ENCODE measurements at places on chromosomes 4 and X.

GRCh38 chr4:82903737-82904136, 3.2 kb downstream of the THAP9 start:
- peaks cover 3% of the 10 kb centered on the region for H3K36me3 ChIP-seq
- peak overlapping the region; percentile 38 for H3K4me3 ChIP-seq
- H3K27me3 ChIP-seq = no peaks in the 10 kb centered on the region
- H3K4me1 ChIP-seq = no peaks in the 10 kb centered on the region

GRCh38 chr4:114879916-114880669, 233.3 kb downstream of the NDST4 start:
- H3K27me3 ChIP-seq = no peaks in the 10 kb centered on the region
- H3K4me3 ChIP-seq = no peak overlapping the region
- no peaks in the 10 kb centered on the region for H3K36me3 ChIP-seq
- no peak for DNase-seq
- H3K27ac ChIP-seq = no peak overlapping the region

DNA sequence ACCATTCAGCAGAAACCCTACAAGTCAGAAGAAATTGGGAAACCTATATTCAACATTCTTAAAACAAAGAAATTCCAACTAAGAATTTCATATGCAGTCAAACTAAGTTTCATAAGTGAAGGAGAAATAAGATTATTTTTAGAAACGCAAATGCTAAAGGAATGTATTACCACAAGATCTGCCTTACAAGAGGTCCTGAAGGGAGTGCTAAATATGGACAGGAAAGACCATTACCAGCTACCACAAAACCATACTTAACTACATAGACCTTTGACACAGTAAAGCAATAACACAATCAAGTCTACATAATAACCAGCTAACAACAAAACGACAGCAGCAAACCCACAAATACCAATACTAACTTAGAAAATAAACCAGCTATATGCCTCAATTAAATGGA, 169.3 kb upstream of the FGF16 start:
- H3K4me1 ChIP-seq = no peaks in the 10 kb centered on the region
- H3K27me3 ChIP-seq = no peaks in the 10 kb centered on the region
- no peak overlapping the region for H3K4me3 ChIP-seq
- no peak overlapping the region for H3K27ac ChIP-seq
- DNase-seq = no peak

GRCh38 chr4:142809559-142809958, 36.5 kb downstream of the INPP4B start:
- H3K27me3 ChIP-seq = no peaks in the 10 kb centered on the region
- no peaks in the 10 kb centered on the region for H3K4me1 ChIP-seq
- H3K4me3 ChIP-seq = no peak overlapping the region
- no peaks in the 10 kb centered on the region for H3K36me3 ChIP-seq
- no peak overlapping the region for H3K27ac ChIP-seq

DNA sequence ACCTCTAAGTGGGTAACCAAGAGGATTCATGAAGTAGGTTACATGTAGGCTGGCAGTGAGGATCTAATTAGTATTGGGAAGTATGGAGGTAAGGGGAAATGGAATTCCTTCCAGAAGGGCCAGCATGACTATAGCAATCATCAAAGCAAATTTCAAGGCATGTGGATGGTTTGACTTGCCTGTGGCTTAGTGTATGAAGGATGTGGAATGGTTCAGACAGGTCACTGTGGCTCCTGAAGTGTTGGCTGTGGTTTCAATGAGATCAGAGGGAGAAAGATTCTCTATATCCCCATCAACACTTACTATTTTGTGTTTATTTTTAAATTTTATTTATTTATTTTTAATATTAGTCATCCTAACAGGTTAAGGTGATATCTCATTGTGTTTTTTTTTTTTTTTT, 121.6 kb upstream of the TBC1D9 start:
- H3K36me3 ChIP-seq = peaks cover 15% of the 10 kb centered on the region
- no peak overlapping the region for H3K4me3 ChIP-seq
- no peaks in the 10 kb centered on the region for H3K27me3 ChIP-seq
- no peak overlapping the region for H3K27ac ChIP-seq
- no peak for DNase-seq
- peaks cover 19% of the 10 kb centered on the region for H3K4me1 ChIP-seq

DNA sequence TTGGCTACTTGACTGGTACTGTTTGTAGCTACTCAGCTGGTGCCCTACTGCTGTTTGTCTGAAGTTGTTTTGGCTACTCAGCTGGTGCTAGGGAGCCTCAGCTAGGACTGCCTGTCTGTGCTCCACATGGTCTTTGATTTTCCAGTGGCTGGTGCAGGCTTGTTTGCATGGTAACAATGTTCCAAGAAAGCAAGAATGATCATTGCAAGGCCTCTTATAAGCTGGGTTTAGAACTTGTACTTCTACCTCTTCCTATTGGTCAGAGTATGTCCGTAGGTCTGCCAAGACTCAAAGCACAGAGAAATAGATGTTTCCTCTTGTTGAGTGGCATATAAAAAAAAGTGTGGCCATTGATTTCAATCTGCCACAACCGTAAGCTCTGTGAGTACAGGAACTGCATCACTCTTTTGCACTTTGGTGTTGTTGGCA, 17.6 kb downstream of the NFKB1 start:
- no peak for DNase-seq
- peaks cover 24% of the 10 kb centered on the region for H3K36me3 ChIP-seq
- H3K4me1 ChIP-seq = peaks cover 3% of the 10 kb centered on the region

- H3K4me1 ChIP-seq = peaks cover 15% of the 10 kb centered on the region
- DNase-seq = no peak
- H3K27me3 ChIP-seq = no peaks in the 10 kb centered on the region
- H3K36me3 ChIP-seq = no peaks in the 10 kb centered on the region
- no peak overlapping the region for H3K4me3 ChIP-seq
- H3K27ac ChIP-seq = peak overlapping the region; percentile 15
Measured at GRCh38 chr4:185307136-185307950, 88.4 kb downstream of the LRP2BP start.

GRCh38 chrX:97820170-97820569, 936.5 kb downstream of the RPA4 start:
- H3K4me1 ChIP-seq = no peaks in the 10 kb centered on the region
- DNase-seq = no peak
- H3K27me3 ChIP-seq = no peaks in the 10 kb centered on the region
- H3K4me3 ChIP-seq = no peak overlapping the region

DNA sequence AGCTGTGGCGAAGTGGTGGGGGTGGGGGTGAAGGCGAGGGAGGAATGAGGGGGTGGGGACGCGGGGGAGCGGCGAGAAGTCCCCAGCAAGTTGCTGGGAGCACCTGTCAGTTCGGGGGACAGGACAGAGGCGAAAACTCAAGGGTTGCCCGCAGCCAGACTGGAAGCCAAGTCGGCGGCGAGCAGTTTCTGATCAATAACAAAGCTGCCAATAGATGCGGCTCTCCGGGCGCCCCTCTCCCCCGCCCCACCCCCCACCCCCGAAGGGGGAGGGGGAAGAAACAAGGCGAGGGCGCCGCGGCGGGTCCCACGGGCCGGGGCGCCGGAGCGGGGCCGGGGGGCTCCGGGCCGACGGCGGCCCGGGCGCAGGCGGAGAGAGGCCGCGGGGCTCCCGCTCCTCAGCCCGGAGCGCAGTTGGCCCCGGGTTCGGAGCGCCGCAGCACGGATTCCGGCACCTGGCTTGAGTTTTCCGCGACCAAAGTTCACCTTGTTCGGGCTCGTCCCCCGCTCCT, 379 bp downstream of the PDGFC start:
- peaks cover 38% of the 10 kb centered on the region for H3K4me1 ChIP-seq
- no peaks in the 10 kb centered on the region for H3K36me3 ChIP-seq
- H3K27ac ChIP-seq = peak overlapping the region; percentile 82
- peak overlapping the region; percentile 97 for H3K4me3 ChIP-seq
- peaks cover 3% of the 10 kb centered on the region for H3K27me3 ChIP-seq

GRCh38 chr4:41678086-41678816, 70.3 kb downstream of the PHOX2B start:
- no peaks in the 10 kb centered on the region for H3K27me3 ChIP-seq
- H3K36me3 ChIP-seq = peaks cover 18% of the 10 kb centered on the region
- H3K27ac ChIP-seq = no peak overlapping the region
- no peak for DNase-seq
- no peaks in the 10 kb centered on the region for H3K4me1 ChIP-seq

DNA sequence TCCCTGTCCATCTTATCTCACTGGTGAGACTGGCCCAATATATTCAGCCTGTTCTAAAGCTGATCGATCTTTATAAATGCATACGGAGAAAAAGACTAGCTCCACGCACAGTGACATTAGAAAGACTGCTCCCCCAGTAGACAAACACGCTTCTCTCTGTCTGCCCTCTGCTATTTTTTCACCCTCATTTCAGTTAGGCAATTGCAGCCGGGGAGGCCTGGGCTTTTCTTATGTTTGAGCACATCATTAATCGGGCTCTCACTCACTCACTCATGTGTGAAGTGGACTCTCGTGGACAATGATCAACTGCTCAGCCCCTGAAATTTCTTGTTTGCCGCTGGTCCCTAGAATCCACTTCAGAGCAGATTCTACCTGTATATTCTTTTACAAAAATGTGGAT, 824.7 kb upstream of the TENM3 start:
- no peaks in the 10 kb centered on the region for H3K36me3 ChIP-seq
- no peaks in the 10 kb centered on the region for H3K27me3 ChIP-seq
- peaks cover 6% of the 10 kb centered on the region for H3K4me1 ChIP-seq

DNA sequence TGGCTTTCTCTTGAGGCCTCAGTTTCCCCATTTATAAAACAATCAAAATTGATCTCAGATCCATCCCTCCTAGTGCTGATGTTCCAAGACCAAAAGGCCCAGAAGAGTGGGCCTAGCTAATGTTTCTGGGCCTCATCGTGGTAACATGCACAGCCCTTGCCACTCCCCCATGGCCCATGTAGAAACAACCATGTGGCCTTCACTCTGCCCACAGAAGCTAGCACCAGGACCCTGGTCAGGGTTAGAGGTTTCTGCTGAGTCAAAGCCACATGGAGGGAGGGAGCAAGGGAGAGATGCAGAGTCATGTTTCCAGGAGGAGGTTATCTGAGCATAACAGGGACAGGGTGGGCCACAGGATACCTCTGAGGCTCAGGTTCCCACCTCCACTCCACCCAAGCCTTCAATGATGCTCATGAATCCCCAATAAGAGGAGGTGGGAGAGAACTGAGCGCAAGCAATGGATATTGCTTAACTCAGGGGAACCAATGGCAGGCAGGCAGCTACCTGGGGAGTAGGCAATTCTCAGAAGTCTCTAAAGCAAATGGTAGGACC, 16.9 kb downstream of the OTUD5 start:
- H3K4me3 ChIP-seq = no peak overlapping the region
- peaks cover 6% of the 10 kb centered on the region for H3K36me3 ChIP-seq
- no peaks in the 10 kb centered on the region for H3K27me3 ChIP-seq

- peaks cover 17% of the 10 kb centered on the region for H3K4me1 ChIP-seq
- peak overlapping the region; percentile 88 for H3K4me3 ChIP-seq
Measured at GRCh38 chr4:182918791-182919302, 1.7 kb upstream of the DCTD start.

DNA sequence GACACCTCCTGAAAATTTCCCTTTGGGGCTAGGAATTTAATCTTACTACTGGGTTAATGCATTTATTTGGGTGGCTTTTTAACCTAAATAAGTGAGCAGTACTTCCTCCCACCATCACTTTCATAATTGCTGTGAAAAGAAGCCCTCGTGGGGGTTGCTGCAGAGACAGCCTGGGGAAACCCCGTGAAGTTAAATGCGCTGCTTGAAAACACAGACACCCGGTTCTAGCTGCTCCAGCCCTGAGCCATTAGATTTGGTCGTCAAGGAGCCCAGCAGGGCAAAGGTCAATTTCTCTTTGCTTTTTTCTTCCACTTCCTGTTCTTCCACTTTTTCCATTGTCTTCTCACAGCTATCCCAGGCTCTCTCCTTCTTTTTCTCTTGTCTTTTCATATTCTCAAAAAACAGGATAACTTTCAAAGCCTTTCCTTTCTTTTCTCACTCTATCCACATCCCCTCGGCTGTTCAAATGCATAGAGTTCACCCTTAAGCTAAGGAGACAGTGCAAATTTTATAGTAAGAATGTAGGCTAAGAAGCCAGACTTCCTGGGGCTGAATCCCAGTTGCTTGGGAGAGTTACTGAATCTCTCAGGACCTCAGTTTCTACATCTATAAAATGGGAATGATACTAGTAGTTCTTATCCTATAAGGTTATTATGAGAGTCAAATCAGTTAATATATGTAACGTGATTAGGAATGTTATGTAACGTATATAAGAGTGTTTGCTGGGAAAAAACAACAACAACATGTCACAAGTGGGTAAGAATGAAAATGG, 91.5 kb upstream of the ZNF827 start:
- DNase-seq = no peak
- no peaks in the 10 kb centered on the region for H3K36me3 ChIP-seq
- peaks cover 20% of the 10 kb centered on the region for H3K4me1 ChIP-seq
- peak overlapping the region; percentile 3 for H3K4me3 ChIP-seq
- H3K27me3 ChIP-seq = no peaks in the 10 kb centered on the region

GRCh38 chrX:47380268-47380667, 9.9 kb downstream of the ZNF157 start:
- peaks cover 4% of the 10 kb centered on the region for H3K4me1 ChIP-seq
- no peak overlapping the region for H3K4me3 ChIP-seq
- no peak for DNase-seq
- no peaks in the 10 kb centered on the region for H3K36me3 ChIP-seq
- H3K27ac ChIP-seq = no peak overlapping the region

DNA sequence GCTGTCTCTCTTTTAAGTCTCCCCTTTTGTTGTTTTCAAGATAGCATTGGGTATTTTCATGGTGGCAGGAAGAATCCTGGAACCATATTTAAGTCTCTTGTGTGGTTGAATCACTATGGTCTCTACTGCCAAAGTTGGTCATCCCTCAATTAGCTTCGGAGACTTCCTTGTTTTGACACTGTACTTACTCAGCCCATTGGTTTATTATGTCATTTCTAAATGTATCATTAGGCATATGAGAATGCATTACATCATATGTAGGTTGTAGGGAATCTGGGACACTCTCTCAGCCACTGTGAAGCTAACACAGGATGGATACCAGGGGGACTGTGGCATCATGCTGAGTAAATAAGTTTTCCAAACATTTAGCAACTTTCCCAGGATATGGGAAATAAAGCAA, 211.8 kb downstream of the DTHD1 start:
- no peak overlapping the region for H3K4me3 ChIP-seq
- H3K4me1 ChIP-seq = peaks cover 6% of the 10 kb centered on the region
- H3K27ac ChIP-seq = no peak overlapping the region
- DNase-seq = no peak
- no peaks in the 10 kb centered on the region for H3K27me3 ChIP-seq
- H3K36me3 ChIP-seq = no peaks in the 10 kb centered on the region

GRCh38 chr4:55980725-55981124, 32.0 kb downstream of the CEP135 start:
- H3K4me3 ChIP-seq = no peak overlapping the region
- no peaks in the 10 kb centered on the region for H3K4me1 ChIP-seq
- H3K27ac ChIP-seq = no peak overlapping the region
- peaks cover 4% of the 10 kb centered on the region for H3K36me3 ChIP-seq
- DNase-seq = no peak

GRCh38 chr4:6229095-6229494, 28.7 kb upstream of the JAKMIP1 start:
- no peaks in the 10 kb centered on the region for H3K36me3 ChIP-seq
- H3K27me3 ChIP-seq = peaks cover 26% of the 10 kb centered on the region
- H3K4me1 ChIP-seq = no peaks in the 10 kb centered on the region
- H3K27ac ChIP-seq = no peak overlapping the region
- H3K4me3 ChIP-seq = no peak overlapping the region
- no peak for DNase-seq

GRCh38 chrX:141341341-141341740, 99.0 kb upstream of the SPANXC start:
- DNase-seq = no peak
- H3K36me3 ChIP-seq = no peaks in the 10 kb centered on the region
- no peaks in the 10 kb centered on the region for H3K27me3 ChIP-seq
- H3K4me1 ChIP-seq = no peaks in the 10 kb centered on the region
- H3K27ac ChIP-seq = no peak overlapping the region
- H3K4me3 ChIP-seq = no peak overlapping the region

Data from type B pancreatic cell (in vitro differentiated cells).